Stimulated activated CD8-positive, alpha-beta memory T cell treated with anti-CD3 and anti-CD28 coated beads, Interleukin-4, amount 100 ng/mL, for 4 hours (primary cell): ENCODE measurements at places on chromosomes 7 and 10.

- no peak for DNase-seq
Measured at GRCh38 chr10:7507887-7508726, 97.3 kb upstream of the SFMBT2 start.

GRCh38 chr10:98167191-98167590, 32.7 kb downstream of the R3HCC1L start:
- DNase-seq, result no peak

GRCh38 chr10:77881222-77881621, 45.3 kb downstream of the DLG5 start:
- DNase-seq, result no peak

GRCh38 chr10:17527514-17528146, 73.2 kb upstream of the ST8SIA6 start:
- no peak for DNase-seq

DNA sequence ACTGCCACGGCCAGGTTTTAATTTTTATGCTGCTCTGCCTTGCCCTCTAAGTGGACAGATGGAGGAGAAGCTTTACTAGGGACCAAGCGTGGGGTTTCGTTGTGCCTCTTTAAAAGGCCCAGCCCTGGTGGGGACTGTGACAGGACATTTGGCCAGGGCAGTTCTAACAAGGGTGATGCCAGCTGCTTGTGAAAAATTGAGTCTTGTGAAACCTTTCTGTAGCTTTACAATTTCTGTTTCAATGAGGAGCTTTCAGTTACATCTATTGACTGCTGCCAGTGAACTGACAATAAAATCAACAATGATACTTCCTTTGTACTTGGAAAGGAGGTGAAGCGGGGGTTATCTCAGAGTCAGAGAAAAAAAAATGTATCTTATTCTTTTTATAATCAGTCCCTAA, 233.1 kb upstream of the CSTF2T start:
- no peak for DNase-seq

- DNase-seq, result no peak
Measured at GRCh38 chr7:143248761-143249354, 14.4 kb upstream of the GSTK1 start.
